ENCODE measurements at places on chromosomes 3 and 15.

DNA sequence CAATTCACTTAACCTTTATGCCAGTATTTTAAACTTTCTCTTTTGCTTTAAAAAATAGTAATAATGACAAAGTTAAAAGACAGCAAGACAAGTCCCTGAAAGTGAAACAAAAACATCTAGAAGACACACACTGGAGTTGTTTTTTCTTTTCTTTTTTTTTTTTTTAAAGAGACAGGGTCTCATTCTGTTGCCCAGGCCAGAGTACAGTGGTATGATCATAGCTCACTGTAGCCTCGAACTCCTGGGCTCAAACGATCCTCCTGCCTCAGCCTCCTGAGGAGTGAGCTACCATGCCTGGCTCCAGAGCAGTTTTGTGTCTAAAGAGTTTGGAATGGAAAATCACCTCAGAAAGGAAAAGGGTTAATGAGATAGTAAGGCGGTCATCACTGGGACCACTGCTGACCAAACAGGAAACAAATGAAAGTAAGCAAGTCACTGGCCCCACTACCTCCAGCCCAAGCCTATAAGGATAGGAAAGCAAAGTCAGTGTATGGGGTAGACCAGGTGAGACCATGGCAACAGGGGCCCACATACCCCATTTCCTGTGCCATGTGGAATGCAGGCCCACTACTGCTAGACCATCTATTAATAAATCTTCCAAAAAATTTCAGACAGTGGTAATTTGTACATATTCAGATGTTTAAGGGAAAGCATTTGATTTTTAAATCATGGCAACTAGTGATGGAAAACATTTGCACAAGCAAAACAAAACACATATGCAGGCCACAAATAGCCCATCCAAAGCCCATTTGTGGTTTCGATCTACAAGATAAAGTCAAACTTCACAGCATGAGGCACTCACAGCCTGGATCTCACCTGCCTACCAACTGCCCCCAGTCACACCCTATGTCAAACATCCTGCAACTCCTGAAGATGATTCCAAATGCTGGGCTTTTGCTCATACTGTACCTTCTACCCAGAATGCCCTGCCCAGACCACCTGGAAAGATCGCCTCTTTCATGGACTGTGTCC is 62.6 kb downstream of the OSBPL10 start:
- no peak for DNase-seq

DNA sequence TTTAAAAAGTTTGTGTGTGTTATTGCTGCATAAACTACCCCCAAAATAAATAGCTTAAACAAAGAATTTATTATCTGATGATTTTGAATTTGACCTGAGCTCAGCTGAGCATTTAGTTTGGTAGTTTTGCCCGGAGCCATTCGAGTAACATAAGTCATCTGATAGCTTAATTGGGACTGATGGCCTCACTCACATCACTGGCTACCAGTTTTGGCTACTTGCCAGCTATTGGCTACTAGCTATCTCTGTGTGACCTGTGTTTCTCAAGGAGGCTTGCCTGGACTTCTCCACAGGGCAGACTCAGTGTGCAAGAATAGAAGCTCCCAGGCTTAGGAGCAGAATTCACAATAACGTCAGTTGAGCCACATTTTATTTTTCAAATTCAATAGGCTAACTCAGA is 9.0 kb downstream of the CNTN3 start:
- no peak for DNase-seq

GRCh38 chr15:88231909-88232644 is 24.5 kb downstream of the NTRK3 start:
- DNase-seq = no peak

GRCh38 chr15:52193321-52193720 is 2.1 kb upstream of the GNB5 start:
- DNase-seq = no peak

- no peak for DNase-seq
These were observed 544 bp upstream of the MYO1E start for GRCh38 chr15:59373215-59373614.

DNA sequence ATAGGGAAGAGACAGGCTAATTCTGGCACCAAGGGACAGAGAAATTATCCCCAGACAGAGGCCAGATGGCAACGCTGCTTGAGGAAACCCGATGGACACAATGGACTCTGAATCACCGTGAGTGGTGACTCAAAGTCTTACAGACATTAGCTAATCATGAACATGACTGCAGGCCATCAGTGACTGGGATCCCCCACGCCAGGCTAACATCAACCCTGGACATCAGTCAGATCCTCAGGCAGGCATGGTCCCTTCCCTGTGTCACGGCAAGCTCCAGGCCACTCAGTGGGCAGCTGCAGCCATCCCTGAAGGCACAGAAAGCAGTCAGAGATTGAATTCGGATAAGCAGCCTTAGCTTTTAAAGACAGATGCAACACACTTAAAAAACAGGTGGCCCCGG is 23.8 kb upstream of the OXTR start:
- DNase-seq = no peak

- DNase-seq = no peak
These were observed 222.8 kb upstream of the TLE3 start for GRCh38 chr15:70320482-70320881.

DNA sequence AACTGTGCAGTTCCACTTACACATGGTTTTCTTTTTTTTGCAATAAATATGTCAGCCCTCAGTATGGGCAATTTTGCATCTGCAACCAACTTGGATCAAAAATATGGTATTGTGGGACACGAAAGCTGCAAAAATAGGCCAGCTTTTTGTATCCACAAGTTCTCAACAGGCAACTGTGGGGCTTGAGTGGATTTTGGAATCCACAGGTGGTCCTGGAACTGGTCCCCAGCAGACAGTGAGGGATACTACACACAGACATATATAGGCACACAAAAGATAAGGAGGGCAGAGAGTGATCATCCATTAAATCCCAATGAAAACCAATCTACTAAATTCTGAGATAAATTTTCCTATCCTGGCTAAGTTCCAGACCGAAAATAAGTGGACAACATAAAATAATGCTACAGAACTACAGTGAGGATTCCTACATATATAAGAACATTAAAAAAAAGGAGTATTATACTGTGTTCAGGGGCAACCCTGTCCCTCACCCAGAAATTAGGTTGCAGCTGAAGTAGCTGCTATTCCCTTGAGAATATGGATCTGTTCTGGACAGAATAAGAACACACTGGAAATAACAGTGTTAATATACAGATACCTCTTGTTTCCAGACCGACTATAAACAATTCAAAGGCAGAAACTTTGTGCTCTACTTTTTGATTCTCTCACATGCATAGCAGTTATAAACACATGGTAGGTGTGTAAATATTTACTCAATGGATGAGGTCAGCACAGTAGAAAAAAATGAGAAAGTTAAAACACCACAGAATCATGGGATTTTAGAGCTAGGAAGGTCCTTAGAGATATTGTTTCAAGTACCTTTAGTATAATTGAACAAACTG is 25.4 kb downstream of the DENND4A start:
- DNase-seq = no peak

DNA sequence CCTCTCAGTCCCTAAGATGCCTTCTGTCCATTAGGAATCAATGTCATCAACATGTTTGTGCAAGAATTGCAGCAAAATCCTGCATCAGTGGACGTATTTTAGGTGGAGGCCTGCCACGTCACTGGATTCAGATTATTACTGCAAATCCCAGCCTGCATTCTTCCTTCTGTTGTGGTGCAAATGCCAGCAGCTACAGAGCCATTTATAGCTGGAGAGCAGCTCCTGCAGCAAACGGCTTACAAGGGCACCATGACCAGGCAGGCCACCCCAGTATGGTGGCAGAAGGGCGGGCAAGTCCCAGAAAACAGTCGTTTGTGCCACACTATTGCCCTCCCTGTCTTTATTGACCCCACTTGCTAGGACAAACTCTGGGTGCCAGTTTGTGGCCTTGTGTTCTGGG is 74.7 kb downstream of the SNRK start:
- no peak for DNase-seq

- no peak for DNase-seq
These were observed 821.6 kb downstream of the SQOR start for GRCh38 chr15:46456456-46456855.

DNA sequence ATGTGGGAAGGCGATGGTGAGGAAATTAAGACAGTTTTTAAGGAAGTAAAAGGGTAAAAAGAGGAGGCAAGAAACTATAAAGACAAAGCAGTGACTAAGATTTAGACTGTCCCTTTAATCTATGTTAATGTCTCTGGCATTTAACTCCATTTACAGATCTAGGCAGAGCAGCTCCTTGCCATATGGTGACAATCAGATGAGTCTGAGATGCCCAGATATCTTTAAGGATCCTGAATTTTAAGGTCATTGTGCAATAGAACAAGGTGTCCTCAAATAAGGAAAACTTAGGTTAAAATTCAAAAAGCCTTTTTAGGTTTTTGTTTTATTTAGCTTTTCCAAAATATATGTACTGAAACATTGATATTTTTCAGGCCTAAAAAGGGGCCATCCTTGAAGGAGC is 24.1 kb downstream of the RASGRP1 start:
- DNase-seq = no peak

- no peak for DNase-seq
These were observed 54.1 kb upstream of the CCR2 start for GRCh38 chr3:46299608-46300460.

DNA sequence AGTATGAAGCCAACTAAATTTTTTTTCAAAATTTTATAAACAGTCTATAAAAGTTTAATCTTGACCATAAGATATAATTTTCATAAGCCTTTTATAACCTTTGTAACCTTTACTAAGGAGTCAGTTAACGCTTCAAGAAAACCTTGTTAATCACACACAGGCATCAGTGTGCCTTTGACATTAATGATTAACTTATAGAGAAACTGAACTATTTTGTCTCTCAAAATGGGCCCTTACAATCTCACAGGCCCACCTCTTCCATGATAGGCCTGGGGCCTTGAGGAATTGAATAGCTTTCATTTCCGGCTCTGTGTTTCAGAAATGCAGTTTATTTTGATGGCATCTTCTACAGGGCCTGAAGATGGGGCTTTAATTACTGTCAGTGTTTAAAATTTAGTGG is 70.1 kb downstream of the CD200 start:
- DNase-seq = no peak

DNA sequence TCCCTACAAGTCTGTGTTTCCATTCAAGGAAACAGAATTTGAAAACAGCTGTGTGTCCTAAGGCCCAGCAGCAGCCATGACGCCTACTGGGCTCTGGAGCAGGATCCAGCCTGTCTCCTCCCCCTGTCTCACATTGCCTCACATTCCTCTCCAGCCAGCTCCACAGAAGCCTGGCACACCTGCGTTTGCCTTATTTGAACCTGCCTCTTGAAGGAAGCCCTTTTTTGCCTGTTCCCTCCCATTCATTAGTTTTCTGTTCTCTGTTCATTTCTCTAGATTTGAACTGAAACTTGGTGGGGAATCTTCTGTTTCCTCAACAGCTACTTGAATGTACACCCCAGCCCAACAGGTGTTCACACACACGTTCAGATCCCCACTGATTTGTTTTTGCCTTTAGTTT is 890.5 kb downstream of the TUSC7 start:
- no peak for DNase-seq

- DNase-seq = no peak
These were observed at the start of gene MOBP for GRCh38 chr3:39467394-39468107. TSS of gene MOBP (plus strand) at chr3:39467680. CDS start at chr3:39502070, 34,390 bp downstream.

- no peak for DNase-seq
These were observed 5.4 kb downstream of the H1-8 start for GRCh38 chr3:129548104-129548965.

DNA sequence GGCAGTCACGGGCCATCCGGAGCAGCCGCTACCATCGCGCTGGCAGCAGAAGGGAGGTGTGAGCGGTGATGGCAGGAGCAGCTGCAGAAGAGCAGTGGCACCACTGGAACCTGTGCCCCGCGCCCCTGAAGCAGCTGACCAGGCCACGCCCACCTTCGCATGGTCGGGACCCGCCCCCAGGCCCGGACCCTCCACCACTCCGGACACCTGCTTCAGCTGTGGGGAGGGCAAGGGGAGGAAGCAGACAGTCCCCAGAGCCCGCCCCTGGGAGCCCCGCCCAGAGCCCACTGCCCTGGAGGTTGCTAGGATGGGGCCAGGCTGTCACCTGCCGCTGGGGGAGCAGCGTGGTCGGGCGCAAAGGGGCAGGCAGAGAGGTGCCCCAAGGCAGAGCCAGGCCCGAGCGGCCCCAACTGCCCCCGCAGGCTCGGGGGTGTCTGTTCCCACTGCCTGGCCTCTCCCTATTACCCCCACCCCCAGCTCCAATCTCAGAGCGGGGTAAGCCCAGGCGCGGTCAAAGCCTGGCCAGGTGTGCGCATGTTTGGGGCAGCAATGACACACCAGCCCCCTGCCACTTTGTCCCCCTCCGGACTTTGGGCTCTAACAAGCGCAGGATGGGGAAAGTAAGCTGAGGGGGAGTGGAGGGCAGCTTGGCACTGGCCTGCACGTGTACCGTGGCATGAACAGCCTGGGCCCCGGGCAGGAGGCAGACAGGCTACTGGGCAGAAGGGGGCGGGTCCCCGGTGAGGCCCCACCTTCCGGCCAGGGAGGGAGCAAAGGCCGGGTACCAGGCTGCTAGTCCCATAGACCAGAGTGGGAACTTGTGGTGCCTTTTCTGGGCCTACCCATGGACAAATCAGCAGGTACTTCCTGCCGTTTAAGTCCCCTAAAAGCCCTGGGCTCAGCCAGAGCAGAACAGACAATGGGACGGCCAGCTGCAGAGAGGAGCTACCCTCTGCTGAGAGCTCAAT is 8.7 kb downstream of the SPCS1 start:
- DNase-seq = no peak

DNA sequence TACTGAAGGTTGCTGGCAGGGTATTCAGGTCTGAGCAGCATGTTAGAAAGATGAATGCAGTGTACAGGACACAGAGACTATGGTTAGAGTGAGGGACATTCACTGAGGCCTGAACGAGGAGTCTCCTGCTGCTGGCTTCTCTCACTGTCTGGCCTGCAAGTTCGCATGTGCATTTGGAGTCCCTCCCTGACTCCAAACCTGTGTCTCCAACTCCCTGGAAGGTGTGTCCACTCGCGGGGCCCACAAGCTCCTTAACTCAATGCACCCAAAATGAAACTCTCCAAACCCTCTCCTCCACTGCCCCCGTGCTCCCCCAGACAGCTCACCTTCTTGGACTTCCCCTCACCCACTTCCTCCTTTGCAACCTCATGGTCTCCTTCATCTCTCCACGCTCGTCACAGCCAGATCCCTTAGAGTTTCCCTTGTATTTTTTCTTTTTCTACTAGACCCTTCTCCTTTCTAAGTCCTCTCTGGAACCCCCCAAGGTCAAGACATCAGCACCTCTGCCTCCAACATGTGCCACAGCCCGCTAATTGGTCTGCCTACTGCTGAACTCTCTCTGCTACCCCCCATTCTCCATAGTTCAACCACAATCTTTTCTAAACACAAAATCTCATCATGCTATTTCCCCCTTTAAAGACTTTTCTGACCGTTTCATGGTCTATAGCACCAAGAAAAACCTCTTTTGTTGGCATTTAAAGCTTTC is 58.3 kb downstream of the HES1 start:
- DNase-seq = no peak

GRCh38 chr3:65005486-65005885 is 317.7 kb upstream of the ADAMTS9 start:
- DNase-seq = no peak

DNA sequence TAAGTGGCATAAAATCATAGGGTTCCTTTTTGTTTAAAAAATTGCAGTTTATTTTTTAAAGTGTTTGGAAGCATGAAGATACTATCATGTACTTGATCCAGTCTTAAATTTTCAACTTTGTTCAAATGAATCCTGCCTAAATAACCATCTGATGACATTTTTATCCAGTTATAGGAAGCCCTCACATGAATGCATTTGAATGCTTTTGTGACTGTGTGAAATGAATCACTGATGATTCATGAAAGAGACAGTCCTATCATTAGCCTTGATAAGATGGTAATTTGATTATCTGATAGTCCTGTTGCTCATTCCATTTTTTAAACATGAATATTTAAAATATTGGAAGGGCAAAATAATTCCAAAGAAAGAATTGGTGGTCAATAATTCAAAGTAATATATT is 401.9 kb upstream of the ROBO2 start:
- DNase-seq = no peak

GRCh38 chr3:15839568-15839967 is 41.8 kb upstream of the ANKRD28 start:
- DNase-seq = no peak
